NCI-H774 (cell line): ENCODE measurements at places on chromosomes 11 and 22.
A peak's percentile ranks its signal among the peaks of the same experiment; 100 is the strongest.

DNA sequence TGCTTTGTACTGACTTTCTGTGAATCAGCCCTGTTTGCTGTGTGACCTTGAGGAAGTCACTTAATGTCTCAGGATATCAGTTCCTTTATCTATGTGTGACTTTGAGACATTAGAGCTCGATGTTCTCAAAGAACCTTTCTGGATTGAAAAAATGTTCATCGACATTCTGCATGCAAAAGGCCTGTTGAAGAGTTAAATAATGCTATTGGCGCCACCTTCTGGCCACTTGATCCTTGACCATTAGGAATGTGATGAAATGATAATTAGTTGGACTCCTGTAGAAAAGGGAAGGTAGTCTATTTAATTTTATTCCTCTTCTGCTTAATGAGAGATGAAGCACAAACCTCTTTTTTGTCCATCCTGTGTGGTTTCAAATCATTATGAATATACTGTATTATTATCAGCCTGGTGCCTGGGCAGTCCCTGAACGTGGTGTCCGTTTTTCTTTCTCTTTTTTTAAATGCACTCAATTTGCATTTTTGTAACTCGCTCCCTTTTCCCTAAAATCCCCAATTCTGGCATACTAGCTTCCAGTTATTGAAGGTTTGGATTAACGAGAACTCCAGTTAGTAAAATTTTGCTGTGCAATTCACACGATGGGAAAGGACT is 20.7 kb downstream of the ELF5 start:
- peak; percentile 31 for DNase-seq

DNA sequence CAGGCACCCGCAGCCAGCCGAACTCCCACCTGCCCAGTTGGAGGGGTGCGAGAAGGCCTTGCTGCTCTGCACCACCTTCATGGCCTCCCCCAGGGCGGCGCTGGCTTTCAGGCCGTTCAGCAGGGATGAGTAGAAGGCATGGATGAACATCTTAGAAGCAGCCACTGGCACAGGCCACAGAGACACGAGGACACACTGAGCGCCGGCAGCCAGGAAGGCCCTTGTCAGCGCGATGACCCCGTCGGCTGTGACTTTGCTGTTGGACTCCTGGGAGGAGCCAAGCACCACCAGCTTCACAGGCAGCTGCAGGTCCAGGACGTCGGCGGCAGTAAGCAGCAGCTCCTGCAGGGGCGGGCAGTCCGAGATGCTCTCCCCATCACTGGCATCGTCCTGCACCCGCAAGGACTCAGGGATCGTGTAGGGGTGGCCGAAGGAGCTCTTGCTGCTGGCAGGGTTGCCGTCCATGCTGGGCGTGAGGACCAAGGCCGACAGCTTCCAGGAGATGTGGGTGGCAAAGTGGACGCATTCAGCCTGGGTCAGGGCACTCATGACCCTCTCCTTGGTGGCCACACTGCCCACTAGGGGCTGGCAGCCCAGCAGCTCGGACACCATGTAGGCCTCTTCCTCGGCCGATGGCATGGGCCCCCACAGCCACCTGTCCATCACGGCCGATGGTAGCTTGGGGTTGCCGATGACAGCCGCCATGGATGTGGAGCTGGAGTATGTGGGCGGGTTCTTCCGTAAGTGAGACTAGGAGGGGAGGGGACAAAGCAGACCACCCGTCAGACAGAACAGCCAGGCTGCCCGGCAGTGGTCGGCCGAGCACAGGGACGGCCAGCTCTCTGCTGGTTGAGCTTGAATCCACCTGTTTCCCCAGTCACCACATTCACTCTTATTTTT is 79.7 kb upstream of the PITPNB start:
- no peak for DNase-seq

- no peak for DNase-seq
These were observed 872.8 kb downstream of the BRD1 start for GRCh38 chr22:48954781-48955311.

DNA sequence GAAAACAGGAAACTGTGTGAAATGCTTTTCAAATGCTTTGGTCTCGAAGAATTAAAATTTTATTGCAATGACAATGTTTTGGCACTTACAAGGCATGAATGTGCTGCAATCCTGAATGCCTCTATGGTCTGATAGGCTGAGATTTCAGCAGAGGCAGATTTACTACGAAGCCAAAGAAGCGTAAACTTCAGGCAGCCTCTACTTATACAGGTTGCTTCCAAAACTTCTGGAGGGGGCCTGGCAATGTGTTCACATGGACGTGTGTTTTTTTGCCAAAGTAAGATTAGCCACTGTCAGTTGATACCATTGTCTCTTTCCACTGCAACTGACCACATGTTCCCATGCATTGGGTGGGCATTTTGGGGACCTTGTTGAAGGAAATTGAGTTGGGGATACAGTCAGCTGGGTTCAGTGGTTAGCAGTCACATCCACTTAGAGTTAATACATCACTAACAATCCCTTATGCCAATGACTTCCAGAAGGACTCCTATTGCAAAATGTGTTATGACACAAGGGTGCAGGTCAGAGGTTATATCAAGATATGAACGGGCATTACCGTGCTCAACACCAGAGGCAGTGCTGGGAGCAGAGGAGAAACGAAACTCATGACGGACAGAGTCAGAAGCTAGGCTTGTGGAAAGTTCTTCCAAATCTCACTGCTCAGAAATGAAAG is 48.8 kb downstream of the ABTB2 start:
- DNase-seq = no peak

DNA sequence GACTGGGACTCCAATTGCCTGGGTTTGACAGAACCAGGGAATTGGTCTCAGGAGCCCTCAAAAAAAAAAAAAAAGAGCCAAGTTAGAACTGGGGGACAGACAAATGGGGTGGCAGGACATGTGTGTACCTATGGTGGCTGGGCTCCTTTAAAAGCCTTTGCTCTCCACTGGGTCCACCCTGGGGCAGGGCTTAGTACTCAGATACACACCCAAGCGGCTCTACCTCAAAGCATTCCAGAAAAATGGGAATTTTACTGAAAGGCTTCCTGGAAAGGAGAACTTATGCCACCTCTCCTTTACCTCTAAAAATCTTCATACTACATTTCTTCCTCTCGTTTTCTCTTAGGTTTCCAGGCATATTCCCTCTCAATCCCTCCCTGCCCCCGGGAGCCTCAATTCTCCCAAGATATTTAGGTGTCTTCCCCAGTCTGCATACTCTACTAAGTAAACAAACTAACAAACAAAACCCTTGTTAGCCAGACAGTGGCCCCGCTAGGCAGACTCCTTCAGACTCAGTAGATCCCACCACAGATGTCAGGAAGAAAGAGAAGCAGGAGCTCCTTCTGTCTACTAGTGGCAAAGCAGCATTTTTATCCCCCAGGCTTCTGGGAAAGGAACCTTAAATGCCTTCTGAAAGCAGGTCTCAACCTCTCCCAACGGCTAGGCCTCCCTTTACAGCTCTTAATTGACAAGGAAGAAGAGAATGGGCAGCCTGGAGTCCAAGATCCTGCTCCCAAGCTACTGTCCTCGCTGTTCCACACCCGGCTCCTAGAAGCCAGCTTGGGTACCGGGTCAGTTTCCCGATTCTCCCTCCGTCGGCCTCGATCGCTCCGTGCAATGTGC is 653 bp downstream of the PCSK7 start:
- no peak for DNase-seq

- DNase-seq = no peak
These were observed 16.2 kb upstream of the TRMU start for GRCh38 chr22:46319319-46319718.

DNA sequence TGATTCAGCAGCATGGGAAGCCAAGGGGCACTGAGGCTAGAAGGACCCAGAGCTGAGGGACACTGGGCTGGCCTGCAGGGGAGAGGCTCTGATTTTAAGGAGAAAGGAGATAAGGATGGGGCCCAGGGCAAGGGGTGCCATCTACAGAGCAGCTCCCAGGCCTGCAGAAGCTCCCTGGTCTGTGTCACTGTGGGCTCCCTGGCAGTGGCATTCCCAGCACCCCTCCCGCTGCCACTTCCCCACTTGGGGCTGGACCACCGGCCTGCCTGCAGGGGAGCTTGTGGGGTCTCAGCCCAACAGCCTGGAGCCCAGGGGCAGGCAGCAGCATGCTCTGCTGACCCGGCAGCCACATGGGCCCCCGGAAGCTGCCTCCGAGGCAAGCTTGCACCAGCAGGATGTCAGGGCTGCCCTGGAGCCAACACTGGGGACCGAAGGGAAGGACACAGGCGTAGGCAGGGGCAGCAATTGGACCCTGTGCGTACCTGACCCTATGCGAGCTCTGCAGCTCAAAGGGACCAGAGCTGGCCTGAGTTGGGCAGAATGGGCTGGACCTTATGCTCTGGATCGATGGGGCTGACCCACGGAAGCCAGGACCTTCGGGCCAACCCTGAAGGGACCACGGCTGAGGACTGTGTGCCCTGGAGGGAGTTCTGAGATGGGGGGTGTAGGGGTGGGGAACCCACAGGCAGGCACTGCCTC is 35.4 kb upstream of the WNT7B start:
- no peak for DNase-seq

DNA sequence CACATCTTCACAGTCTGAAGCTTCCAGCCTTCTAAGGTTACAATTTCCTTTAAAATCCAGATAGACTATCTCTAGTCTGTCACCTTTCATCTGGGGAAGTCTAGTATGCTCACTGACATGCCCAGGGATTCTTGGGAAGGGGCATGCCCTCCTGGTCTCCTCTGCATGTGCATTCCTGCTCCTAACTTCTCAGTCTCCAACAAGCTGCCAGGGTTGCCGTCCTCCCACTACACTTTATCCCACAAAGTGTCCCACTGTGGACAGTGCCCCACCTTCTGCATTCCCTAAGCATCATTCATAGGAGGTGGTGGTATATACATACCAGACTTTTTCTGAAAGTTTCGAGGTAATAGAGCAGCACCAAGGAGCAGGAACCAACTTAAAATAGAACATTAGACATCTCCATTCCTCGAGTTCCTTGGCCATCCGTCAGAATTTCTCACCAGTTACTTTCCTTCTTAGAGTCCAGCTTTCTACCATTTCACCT is 28.7 kb downstream of the EIF3F start:
- no peak for DNase-seq

GRCh38 chr11:122893131-122893530 is 10.6 kb downstream of the JHY start:
- DNase-seq = no peak

DNA sequence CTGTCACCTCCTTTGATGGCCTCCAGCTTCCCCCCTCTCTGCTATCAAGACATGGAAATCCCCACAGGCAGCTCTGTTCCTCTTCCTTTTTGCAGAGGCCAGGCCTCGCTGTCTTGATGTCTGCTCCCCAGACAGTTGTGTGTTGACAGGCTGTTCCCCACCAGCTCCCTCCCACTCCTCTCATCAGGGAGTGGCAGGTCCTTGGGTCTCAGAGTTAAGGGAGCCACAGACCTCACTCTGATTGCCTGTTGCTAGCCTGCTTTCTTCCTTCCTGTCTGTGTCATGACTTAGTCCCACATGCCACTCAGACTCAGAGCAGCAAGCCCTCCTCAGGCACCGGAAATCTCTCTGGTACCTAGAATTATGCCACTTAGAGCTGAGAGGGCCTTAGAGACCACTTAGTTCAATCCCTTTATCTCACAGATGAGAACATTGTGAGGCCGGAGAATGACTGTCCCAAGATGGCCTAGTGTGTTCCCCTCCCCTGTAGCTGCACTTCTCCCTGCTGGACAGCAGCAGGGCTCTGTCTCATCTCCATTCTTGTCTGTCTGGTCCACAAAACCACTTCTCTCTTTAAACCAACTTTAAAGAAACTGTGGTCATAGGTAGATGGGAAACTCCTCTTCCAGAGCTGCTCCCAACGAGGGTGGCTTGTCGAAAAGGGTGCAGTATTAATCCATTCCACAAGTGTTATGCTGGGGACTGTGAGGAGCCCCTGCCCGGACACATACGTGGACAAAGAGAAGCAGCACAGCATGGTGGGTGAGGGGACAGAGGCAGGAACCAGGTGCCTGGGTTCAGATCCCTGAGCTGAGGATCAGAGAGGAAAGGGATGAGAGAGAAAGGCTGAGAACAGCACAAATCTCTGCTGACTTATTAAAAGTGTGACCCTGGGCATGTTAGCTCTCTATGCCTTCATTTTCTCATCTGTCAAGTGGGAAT is 4.2 kb downstream of the AMPD3 start:
- no peak for DNase-seq

GRCh38 chr22:17919276-17920144 is 104.9 kb downstream of the MICAL3 start:
- no peak for DNase-seq

DNA sequence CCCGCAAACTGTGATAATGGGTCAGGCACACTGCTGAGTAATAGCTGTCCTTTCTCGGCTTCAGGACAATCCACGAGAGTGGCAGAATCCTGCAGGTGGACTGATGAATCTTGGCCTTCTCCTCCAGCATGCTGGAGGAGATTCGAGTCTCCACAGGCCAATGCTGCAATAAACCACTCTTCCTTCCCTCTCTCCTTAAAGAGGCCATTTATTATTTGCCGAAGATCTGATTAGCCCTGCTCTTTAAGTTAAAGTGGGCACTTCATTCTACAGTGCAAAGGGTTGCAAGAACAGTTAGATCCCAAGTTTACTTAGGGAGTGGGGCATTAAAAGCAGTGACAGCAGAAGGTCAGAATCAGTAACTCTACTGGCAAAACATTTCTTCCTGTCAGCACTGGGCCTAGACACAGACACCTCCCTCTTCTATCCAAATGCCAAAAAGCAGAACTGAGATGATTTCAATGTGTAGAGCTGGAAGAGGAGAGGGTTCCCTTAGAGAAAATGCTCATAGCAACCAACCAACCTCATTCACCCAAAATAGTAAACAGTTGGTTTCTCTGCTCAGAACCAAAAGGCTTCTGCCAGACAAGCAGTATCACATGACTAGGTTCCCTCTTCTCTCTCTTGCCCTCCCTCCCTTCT is 121.7 kb downstream of the SGSM3 start:
- no peak for DNase-seq

GRCh38 chr22:41355895-41356294 is 25.8 kb upstream of the TEF start:
- DNase-seq = no peak

DNA sequence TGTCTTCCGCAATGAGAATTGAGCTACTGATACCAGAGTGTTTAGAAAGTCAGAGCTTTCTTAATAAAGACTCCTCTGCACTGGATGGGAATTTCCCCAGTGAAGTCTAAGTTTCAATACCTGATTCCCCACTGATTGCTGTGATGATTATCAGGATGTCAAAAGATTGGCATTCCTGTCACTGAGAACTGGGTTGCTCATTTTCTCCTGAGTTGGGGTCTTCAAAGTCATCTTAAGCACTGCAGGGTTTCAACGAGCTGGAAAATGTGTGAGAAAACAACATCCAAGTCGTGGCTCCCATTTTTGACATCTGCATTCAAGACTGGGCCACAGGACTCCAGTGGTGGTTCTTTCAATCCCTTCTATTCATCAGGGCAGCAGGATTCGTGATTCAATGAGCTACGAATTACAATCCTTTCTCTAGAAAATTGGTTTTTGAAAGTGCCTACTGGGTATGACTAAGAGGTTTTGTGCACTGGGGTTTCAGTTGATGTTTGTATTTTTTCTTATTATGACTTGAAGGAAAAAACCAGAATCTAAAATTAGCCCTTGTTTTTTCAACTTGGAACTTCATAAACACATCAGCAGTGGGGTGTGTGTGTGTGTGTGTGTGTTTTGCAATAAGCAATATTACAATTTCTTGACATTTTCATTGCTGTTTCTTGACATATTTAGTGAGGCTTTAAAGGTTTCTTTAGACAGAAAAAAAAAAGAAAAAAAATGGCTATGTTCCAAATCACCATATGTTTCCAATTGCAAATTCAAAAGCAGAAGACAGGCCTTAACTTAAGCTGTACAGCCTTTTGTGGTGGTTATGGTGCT is 233.0 kb downstream of the FAM76B start:
- DNase-seq = no peak
